CD8-positive, alpha-beta memory T cell (primary cell): ENCODE measurements at places on chromosomes 5 and 9.
A peak's percentile ranks its signal among the peaks of the same experiment; 100 is the strongest.

- DNase-seq, result no peak
Measured at GRCh38 chr5:65084795-65085515, 316.2 kb downstream of the CWC27 start.

DNA sequence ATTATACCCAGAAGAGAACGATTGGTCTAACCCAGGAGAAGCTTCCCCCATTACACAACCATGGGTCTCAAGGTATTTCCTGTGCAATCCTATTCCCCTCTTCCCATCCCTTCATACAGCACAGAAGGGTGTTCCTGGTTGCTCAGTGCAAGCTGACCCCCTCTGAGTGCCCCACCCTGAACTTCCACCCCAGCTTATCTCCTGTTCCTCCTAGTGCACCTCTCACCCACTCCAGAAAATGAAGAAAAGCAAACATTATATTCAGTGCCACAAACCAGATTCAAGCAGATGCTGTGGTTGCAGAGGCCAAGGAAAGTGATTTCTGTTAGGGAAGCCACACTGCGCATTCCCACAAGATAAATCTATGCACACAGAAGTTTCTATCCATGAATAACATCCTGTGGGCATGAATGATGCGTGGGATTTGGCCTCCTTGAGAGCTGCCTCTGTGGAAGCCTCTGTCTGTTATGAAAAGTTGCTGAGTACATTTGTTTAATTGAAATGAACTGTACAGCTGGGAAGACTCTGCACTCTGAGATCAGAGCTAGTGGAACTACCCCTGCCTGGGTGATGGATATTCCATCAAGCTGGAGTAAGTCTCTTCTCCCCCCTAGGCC is 2.2 kb upstream of the OR2S2 start:
- no peak for DNase-seq

GRCh38 chr5:79983618-79984017 is 7.4 kb downstream of the MTX3 start:
- DNase-seq, result no peak

- no peak for DNase-seq
Measured at GRCh38 chr5:73311291-73312110, 137.1 kb downstream of the FOXD1 start.

DNA sequence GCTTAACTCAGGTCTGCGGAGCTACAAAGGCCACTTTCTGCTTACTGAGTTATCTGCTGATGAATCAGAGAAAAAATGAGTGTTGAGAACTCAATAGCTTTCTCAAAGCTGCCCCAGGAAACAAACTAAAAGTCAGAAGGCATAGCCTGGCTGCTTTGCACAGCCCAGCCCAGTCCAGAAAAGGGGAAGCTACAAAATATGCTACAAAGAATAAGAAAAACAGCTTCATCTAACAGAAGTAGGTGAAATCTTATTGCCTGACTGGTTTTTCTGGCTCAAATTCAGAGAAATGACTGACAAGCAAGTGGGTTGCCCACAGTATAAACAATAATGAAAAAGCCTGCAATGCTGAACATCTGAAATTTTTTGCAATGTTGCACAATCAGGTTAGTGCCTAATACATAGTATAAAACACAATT is 156.2 kb downstream of the PPP2R2B start:
- no peak for DNase-seq

DNA sequence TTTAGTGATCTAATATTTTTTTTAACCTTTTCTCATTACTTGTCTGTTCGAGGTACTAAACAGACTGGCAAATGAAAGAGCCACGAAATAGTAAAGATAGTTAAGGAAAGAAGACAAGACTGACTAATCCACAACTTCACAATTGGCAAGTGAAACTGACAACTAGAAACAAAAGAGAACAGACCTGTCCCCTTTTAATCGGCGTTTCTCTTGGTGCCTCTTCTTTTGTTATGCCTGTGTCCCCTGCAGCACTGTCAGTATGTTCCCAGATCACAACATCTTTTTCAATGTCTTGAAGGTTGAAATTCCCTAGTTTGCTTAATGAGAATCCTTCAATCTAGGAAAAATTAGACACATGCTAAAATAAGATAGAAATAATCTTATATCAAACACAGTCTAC is 26.1 kb downstream of the TUT7 start:
- no peak for DNase-seq

DNA sequence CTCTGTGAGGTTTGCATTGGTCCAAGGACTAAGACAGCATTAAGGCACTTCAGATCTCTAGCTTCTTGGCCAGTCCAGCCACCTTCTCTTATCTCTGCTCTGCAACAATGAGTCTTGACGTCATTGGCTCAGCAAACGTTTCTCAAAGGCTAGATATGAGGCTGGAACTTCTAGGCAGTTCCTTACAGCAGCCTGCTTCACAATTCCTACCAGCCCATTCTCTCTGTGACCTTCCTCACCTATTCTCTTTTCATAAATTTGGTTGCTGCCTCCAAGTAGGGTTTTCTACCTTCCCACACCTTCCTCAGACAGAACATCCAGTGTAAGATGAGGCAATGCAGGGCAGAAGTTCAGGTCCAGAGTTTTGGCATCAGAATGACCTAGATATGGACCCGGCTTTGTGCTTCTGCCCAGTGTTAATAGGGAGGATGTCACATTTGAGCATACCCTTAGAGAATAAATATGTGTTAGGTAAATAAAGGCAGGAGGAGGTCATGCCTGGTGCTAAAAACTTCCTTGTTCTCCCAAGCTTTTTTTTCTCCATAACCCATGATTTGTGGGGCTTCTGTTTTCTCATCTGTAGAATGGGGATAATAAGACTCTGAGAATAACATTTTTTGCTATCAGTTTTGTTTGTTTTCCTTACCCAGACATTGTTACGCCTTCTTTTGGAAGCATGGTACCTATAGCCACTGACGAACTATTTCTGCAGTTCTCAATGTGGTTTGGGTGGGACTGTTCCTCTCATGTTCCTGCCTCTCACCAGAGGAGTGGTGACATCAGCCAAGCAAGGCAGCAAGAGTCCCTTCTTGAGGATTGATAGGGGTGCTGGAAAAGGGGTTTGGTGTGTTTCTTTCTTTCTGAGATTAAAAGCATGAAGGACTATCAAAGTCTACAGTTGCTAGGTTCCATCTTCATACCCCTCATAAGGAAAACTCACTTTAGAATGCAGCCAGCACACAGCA is 220.6 kb upstream of the TRIM32 start:
- DNase-seq, result no peak

DNA sequence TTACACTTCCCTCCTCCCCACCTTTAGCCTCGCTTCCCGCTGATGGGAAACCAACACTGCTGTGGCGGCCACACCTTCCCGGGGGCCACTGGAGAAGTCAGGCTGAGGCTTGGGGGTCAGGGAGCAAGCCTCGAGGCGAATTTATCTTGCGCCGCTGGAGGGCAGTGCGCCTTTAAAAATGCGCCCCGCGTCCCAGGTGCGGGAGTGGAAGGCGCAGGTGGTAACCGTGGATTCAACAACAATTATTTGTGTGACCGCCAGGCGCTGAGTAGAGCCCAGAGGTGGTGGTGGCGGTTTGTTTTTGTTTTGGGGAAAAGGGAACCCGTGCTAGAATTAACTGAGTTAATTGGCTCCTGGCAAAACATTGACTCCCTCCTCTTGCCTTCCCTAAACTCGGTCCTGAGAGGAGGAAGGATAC is 1.1 kb downstream of the CFAP77 start:
- peak; percentile 66 for DNase-seq

DNA sequence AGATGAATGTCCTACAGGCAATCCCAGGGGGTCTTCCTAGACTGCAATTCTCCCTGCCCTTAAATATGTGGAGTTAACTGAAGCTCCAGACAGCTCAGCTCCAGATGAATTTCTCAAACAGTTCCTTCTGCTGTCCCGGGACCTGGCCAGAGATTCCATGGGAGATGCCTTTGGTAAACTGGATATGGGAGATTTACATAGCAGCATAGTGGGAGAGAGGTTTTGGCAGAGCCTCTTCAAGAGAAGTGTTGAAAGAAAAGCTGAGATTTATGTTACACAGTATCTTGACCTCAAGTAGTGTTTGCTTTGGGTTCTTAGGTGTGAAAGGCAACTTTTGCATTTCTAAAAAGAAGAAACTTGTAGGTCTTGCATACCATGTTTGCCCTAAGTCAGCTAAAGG is 364.9 kb downstream of the ARRDC3 start:
- DNase-seq, result no peak

GRCh38 chr9:134775081-134775951 is 105.3 kb upstream of the FCN2 start:
- no peak for DNase-seq

- no peak for DNase-seq
Measured at GRCh38 chr5:131193106-131193505, 22.4 kb downstream of the LYRM7 start.

- DNase-seq, result no peak
Measured at GRCh38 chr5:77984587-77984986, 208.4 kb upstream of the TBCA start.

- DNase-seq, result no peak
Measured at GRCh38 chr9:101117161-101117560, 88.6 kb downstream of the PLPPR1 start.

DNA sequence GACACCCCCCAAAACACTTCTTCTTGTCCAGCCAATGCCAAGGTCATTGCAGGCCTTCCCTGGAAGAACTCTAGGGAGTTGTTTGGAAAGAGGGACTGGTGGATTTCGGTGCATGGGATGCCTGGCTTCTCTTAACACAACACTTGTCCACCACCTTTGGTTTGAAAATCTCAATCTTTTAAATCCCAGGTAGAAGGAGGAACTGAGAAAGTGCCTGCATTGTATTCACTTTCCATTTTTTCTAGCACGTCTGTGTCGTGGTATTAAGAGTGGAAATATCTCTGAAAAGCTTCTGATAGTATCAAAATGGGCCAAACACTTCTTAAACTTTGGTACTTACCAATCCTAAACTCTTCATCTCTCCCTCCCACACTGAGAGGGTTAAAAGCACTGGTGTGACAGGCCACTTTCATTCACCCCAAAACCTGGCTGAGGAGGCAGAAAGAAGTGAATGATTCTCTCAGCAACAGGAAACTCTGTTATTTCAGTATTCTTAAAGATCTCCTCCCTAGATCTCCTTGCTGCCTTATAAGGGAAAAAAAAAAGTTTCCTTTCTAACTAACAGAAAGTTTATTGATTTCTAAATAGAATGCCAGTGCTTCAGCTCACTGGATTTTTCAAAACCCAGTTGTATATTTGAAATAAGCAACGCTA is 3.9 kb upstream of the NFIB start:
- DNase-seq, result no peak

GRCh38 chr5:94345257-94345656 is 273.1 kb downstream of the KIAA0825 start:
- no peak for DNase-seq

GRCh38 chr5:138872841-138873465 is 2.2 kb downstream of the LRRTM2 start:
- no peak for DNase-seq

DNA sequence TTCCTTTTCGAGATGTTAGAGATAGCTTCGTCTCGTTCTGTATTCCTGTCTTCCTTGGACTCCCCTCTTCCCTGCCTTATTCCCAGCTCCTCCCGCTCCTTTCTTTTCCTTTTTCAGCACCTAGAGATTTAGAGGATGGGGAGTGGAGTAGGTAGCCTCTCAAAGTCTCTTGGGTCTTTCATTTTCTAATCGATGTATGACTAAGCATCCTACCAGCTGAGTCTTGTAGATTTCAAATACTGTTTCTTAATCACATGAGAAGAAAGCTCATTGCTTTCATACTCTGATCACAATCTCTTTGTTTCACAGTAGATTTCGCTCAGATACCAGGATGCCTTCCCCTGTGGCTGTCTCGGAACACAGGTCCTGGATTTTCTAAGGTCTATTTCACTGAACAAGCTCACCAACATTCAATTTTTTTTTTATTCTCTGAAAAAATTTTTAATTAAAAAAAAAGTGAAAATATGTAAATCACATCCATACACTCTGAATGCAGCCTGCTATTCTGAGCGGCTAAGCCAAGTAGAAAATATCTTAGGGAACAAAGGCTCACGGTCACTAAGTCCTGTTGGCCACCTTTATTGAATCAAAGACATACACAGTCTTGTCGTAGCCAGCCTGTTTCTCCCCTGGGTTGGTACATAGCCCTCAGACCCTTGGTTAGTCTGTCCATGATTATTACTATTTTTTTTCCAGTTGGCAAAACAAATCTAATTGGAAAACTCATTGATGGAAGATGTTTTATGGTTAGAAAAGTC is 413.8 kb downstream of the KDM4C start:
- DNase-seq, result no peak

DNA sequence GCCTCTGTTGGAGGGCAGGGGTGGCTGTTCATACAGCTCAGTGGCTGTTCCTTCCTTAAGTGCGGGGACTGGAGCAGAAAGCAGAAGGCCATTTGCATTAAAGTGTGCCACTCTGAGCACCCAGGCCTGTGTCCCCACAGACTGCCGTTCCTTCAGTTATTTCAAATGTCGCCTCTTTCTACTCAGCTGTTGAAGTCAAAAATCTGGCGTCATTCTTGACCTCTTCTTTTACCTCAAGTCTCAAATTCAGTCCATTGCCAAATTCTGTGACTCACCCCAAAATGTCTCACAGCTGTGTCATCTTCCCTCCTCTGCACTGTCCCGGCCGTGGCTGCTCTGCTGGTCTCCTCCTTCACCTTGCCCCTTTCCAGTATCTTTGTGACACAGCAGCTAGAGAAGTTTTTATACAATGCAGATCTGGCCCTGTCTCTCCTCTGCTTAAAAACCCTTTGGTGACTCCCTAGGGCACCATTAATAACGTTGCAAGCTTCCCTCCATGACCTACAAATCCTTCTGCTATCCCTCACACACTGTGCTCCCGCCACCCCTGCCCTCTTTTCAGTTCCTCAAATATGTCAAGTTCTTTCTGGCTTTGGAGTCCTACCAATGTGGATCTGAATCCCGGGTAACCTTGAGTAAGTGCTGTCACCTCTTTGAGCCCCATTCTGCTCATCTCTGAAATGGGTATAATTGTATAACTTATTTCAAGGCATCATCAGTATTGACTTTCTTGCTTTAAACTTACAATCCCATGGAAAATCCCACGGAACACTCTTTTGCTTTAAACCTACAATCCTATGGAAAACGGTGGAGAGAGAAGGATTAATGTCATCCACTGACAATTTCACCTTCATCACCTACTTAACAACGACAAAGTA is 98.3 kb upstream of the BOD1 start:
- DNase-seq, result no peak

DNA sequence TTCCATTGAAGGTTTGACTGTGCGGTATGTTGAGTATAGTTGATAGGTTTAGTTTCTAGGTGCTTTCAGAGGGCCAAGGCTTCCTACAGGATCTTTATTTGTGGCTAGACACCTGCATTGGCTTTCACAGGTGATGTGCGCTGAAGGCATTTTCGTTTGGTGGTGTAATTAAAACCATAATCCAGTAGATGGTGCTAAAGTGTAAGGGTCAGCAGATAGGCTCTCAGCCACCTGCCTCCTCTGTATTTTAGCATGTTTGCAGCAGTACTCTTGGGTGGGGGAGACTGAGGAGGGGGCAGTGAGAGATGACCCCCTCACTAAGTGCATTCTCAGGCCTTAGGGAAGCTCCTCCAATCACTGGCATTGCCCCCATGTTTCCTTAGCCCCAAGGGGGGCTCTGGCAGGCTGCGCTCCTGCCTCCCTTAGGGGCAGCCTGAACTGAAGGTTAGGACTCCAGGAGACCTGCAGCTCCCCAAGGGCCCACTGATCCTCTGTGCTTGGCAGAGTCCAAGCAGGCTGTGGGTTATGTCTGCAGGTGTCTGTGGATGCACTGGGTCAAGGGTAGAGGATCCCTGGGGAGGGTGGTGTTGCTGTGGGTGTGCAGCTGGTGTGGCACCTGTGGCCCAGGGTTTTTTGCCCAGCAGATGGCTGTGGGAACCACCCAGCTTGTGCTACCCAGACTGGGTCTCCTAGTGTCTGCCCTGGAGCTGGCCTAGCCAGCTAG is 23.4 kb downstream of the CDK20 start:
- DNase-seq, result no peak

- no peak for DNase-seq
Measured at GRCh38 chr9:117400171-117400570, 14.7 kb downstream of the ASTN2 start.
